ENCODE measurements at places on chromosomes 12 and 14.

DNA sequence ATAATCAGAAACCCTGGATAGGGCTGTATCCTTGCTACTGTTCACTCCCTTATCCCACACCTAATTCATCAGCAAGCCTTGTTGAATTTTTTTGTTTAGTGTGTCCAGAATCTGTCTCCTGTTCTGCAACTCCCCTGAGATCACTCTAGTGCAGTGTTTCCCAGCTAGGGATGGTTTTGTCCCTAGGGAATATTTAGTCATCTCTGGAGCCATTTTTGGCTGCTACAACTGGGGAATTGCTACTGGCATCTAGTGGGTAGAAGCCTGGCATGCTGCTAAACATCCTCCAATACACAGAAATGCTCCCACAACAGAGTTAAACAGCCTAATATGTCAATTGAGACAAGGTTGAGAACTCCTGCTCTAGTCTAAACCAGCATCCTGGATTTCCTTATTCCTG is 248.0 kb downstream of the NPAS3 start:
- DNase-seq, result no peak

DNA sequence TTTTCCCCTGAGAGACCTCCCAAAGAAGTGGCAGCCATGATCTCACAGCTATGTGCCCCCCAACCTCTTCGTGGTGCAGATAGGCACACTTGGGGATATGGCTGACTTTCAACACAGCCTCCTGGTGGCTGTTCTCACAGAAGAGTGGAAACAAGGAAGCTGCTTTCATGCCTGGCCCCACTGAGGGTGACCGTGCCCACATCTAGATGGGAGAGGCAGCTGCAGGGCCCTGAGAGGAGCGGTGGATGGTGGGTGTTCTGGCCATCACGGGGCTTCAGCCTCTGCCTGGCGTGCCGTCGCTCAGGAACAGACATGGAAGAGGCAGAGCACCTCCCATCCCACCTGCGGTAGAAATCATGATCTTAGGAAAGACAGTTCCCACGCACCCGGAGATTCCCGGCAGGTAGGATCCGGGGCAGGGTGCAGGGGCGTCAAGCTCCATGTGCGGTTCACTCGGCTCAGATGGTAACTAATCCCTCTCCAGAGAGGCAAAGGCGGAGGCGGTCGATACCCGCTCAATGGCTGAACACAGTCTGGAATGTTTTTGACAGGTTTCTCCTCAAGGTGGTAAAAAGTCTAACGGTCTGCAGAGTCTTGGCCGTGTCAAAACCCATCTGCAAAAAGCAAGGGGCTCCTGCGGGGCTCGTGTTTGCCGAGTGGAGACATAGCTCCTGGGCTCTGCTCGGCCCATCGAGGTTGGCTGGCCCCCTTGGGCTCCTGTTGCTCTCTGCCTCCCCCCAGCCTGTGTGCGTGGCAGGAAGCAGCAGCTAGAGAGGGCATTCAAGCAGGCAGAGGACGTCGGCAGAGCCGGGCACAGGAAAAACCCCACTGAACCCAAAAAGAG is 225.2 kb upstream of the RTL1 start:
- no peak for DNase-seq

DNA sequence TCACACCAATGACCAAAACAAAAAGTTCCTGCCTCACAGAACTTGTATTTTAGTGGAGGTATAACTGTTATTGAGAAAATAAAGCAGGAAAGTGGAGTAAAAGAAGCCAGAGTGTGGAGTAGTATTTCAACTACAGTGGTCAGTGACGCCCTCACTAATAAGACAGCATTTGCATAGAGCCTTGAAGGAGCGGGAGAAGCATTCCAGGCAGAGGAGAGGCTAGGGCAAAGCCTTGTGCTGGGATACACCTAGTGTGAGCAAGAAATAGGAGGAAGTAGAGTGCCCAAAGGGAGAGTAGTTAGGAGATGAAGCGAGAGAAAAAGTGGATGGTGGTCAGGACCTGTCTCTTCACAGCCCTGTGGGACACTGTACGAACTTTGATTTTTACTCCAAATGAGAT is 107.8 kb downstream of the CRACR2A start:
- DNase-seq, result no peak

- DNase-seq, result no peak
Observed at GRCh38 chr14:102493585-102493984, 16.0 kb downstream of the ANKRD9 start.

DNA sequence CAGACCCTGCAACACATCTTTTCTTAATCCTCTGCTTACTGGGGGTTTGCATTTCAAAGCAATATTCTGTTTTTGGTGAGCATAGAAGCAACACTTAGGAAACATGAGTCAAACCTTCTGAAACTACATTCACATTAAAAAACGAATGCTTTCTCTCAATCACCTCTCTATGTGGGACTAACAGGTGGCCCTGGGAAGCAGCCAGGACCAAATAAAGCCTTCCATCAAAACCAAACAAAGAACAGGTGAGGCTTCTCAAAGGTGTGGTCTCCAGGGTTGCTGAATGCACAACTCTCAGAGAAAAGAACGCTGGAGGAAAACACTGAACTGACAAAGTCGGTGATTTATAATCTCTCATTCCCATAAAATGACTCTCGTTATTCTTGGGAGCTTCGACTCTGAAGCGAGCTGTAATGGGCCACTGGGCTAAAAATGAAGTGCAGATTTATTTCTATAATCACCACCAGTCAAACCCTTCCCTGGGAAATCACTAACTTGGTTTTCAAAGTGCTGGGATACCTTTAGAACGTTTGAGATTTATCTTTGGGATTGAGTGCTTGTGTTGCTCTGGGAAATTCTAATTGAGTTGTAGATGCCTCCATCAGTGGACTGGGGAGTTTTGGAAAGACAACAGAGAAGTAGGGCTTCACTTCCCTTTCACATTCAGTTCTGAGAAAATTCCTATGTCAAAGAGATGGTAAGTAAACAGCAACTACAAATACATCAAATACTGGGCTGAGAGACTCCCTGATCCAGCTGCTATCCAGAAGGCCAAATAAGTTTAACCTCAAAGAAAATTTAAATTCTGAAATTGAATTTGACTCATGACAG is 262.0 kb upstream of the TMPO start:
- DNase-seq, result no peak

Data from fibroblast of skin of left biceps (primary cell).